GM12865 (cell line): ENCODE measurements at places on chromosomes 16 and 17.
A peak's percentile ranks its signal among the peaks of the same experiment; 100 is the strongest.

GRCh38 chr17:63998050-63998720, at the start of gene PRR29:
Gene PRR29, plus strand, starts transcription at chr17:63998351. Its CDS starts 14 bp downstream, at chr17:63998365.
- peak; percentile 75 for DNase-seq

GRCh38 chr17:77210331-77210730, 69.6 kb downstream of the SEC14L1 start:
- DNase-seq: no peak

GRCh38 chr17:51439395-51440229, 179.3 kb downstream of the UTP18 start:
- DNase-seq: no peak

- no peak for DNase-seq
These were observed 45.9 kb upstream of the MED13 start for GRCh38 chr17:62110923-62111484.

- no peak for DNase-seq
These were observed 11.6 kb upstream of the CES4A start for GRCh38 chr16:66976746-66977145.

GRCh38 chr16:83258366-83258928, 549.3 kb upstream of the HSBP1 start:
- no peak for DNase-seq

GRCh38 chr17:69547947-69548346, 133.4 kb downstream of the MAP2K6 start:
- peak; percentile 48 for DNase-seq

- DNase-seq: no peak
These were observed 16.1 kb downstream of the MGRN1 start for GRCh38 chr16:4640572-4641305.

DNA sequence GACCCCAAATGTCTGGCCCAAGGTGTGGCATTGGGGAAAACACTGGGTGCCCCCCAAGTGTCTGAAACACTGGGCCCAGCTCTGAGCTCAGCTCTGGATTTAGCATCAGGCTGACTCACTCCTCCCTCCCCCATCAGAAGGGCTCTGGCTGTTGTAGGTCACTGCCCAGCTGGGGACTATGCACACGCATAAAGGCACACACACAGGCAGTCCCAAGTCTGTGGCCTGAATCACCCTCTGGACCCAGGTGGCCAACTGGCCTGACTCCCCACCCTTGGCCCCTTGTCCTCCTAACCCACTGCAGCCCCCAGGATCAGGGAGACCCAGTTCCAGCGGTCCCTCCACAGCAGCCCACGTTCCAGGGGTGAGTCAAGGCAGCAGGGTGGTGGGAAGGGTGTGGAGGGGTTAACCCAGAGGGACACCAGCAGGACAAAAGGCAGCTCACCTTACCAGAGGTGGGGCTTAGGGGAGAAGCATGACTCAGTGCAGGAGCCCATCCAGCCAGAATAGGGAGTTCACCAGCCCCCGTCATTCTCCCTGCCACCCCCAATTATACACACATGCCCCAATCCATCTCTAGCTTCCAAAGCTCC, 47.0 kb downstream of the MYO18A start:
- no peak for DNase-seq

GRCh38 chr17:76176701-76177574, 35.9 kb upstream of the FOXJ1 start:
- no peak for DNase-seq

- DNase-seq: no peak
These were observed 123.1 kb downstream of the LYRM1 start for GRCh38 chr16:21023509-21024202.

- no peak for DNase-seq
These were observed 825.4 kb downstream of the KCNJ18 start for GRCh38 chr17:22517716-22518115.

- no peak for DNase-seq
These were observed 857.4 kb upstream of the GOT2 start for GRCh38 chr16:59591480-59591879.

DNA sequence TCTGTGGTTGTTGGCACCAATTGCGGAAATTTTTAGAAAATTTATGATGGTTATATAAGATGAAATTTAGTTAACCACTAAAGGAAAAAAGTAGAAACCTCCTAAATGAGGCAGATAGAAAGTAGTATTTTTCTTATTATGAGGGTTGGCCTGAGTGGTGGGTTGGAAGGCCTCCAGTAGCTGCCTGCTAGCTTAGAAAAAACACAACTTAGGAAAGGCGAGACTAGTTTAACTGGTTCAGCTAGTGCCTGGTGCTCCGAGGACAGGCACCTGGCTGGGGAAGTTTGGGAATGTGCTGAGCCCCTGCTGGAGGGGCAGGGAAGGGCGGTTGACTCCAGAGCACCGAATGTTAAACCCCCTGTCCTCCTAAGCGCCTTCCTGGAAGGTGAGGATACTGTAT, 19.9 kb downstream of the LDHD start:
- DNase-seq: no peak

- DNase-seq: no peak
These were observed 23.0 kb downstream of the NPTX1 start for GRCh38 chr17:80453126-80453997.

DNA sequence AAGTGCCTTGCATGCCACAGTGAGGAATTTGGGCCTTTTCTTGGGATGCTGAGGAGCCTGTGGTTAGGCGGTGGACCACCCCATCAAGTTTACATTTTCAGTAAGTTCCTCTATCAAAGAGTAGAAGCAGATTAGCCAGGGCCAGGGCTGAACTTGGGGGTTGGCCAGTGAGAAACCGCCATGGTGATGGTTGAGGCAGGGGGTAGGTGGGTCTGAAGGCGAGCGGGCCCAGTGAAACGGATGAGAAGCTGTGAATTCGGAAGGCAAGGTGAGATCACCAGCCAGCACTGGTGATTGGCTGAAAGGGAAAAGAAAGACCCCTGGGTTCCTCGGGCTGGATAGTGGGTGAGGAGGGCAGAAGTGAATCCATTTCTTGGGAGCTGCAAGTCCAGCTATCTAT, 311.4 kb downstream of the CBLN1 start:
- DNase-seq: no peak

DNA sequence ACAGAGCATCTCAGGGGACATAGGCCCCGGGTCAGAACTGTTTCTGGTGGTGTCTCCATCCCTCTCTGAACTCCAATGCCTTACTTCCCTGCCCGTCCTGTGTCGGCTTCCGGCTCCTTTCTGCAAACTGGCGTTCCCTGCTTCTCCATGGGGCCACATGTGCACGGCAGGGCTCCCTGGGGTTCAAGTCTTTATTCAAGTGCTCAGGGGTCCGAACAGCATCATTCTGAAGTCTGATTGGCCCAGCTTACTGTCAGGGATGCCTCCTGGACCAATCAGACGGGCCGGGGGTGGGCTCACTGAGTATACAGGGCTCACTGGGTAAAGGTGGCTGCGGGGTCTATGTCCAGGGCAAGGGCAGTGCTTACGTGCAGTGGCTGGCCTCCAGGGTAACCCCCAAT, 17.1 kb downstream of the C16orf82 start:
- no peak for DNase-seq

DNA sequence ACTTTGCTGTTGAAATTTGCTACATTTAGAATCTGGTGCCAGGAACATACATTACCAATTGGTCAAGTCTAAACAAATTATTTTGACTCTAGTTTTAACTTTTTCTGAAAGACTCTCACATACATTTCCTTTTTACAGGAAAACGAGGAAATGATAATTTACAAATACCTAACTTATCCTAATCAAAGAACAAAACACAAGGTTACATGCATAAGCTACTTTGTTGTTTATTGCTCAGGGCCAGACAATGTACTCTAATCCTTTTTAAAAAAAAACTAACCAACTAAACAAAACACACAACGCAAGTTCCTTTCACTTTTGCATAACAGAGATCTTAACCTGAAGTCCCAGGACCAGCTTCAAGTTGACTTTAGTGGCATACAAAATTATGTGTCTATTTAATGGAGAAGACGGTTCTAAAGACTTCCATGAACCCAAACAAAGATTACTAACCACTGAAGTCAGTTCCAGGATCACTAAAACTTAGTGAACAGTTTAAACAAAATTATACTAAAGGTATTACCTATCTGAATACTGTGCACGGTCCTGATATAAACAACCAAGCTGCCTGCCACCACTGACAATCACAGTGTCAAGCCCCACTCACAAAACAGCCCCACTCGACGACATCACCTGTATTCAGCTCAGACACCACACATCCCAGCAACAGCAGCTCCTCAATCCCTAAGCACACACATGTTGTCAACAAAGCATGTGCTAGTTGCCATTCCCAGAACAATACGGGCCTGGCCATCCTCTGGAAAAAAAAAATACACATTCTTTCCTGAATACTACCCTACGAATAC, 1.9 kb downstream of the ZNF652 start:
- DNase-seq: peak; percentile 35

GRCh38 chr17:80492343-80493136, 16.1 kb upstream of the NPTX1 start:
- no peak for DNase-seq

DNA sequence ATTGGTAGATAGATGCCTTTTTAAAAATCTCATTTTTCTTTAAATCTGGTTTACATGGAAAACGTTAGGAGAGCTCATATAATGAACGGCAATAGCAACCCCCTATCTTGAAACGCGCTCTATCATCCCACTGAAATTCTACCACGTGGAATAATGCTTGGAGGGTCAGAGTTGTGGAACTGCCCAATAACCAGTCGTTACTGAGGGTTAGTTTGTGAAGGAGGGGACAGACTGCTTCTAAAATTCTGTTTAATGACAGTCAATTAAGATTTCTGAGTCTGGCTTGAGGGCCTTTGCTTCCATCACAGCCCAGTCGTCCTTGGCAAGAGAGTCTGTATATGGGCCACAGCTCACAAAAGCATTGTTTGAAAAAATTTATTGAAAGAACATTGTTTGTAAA, 482 bp downstream of the IRF8 start:
- no peak for DNase-seq

- DNase-seq: peak; percentile 90
These were observed 1.8 kb upstream of the HELZ start for GRCh38 chr17:67246653-67247415.

DNA sequence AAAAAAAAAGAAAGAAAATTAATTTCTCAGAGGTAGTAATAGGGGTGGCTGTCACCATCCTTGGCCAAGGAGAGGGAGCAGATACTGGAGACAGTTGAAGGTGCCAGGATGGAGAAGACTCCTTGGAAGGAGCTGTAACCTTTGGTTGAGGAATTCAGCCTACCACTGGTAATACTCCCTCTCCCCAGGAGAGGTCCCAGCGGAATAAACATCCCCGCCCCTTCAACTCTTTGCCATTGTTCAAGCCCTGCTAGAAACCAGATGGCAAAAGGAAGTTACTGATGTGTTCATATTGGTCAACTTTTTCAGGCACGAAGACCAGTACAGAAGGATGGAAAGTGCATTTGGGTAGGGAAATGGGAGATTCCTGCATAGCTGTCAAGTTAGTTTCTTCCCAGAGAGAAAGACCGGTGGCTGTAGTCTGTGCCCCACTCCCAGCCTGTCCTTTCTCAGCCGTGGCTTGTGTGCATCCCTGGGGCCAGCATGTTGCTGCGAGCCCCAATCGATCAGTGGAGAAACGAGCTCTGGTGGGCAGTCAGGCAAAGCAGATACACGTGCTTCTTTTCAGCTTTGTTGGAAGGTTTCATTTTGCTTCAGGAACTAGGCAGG, 612.1 kb downstream of the MAF start:
- no peak for DNase-seq

DNA sequence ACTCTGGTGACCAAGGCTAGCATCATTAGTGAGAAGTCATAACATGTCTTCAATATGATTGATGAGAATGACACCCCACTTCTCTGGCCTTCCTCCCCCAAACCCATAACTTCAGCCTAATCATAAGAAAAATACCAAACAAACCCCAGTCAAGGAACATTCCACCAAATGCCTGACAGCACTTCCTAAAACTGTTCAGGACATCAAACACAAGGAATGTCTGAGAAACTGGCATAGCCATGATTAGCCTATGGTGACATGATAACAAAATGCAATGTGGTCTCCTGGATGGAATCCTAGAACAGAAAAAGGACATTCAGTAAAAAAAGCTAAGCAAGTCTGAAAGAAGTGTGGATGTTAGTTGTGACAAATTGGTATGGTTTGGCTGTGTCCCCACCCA, 24.7 kb upstream of the TBX4 start:
- DNase-seq: no peak

GRCh38 chr17:10458701-10459100, 10.7 kb downstream of the MYH4 start:
- no peak for DNase-seq
